ENCODE measurements at places on chromosomes 7 and 10.

DNA sequence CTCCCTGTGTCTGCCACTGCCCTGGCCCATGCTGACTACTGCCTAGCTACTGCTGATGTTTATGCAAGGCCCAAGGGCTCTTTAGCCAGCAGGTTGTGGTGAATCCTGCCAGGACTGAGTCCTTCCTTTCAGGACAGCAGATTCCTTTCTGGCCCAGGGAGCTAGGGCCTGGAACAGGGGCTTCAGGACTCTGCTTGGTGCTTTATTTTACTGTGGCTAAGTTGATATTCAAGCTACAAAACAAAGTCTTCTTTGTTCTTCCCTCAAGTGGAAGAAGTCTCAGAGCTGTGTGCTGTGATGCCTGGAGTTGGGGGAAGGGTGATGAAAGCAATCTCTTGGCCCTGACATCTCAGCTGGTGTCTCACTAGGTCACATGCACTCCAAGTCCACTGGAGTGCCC, 66.2 kb upstream of the NME8 start:
- DNase-seq = no peak

GRCh38 chr7:79673969-79674368, 220.5 kb upstream of the MAGI2 start:
- no peak for DNase-seq

GRCh38 chr7:121026159-121026558, 37.6 kb downstream of the CPED1 start:
- no peak for DNase-seq

- DNase-seq = no peak
Measured at GRCh38 chr7:123209786-123210185, 10.0 kb upstream of the SLC13A1 start.

DNA sequence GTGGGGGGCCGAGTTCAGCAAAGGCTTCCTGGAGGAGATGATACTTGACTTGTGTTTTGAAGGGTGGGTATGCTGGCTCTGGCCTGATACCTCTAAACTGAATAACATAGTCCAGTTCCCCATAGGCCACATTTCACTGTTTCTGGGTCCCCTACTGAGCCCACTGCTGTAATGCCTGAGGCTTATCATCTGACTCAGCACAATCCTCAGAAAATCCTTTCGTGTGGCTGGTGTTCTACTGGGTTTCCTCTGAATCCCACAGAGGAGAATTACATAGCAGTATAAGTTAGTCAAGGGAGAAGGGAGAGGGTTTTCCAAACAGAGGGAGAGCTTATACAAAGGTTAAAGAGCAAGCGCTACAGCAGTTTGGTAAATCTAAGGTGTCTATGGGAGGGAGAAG, 2.8 kb upstream of the R3HCC1L start:
- no peak for DNase-seq

GRCh38 chr7:77702513-77702912, 6.3 kb downstream of the RSBN1L start:
- DNase-seq = no peak

GRCh38 chr7:44764665-44765578, 16.3 kb downstream of the ZMIZ2 start:
- DNase-seq = no peak

DNA sequence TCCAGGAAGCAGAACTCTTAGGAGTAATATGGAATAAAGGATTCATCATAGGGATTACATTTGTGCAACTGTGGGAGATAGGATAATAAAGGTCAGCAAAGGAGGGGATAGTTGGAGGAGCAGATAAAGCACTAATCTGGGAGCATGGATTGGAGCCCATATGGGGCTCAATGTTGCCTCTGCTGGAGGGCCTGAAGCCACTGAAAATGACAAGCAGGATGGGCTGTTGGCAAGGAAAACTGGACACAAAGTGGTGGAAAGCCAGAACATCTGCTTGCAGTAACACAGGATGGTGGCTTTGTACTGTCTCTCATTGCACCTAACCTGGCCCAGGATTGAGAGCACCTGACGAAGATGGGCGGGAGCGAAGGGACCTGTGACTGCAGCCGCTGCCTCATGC, 15.0 kb upstream of the COMMD3 start:
- no peak for DNase-seq

DNA sequence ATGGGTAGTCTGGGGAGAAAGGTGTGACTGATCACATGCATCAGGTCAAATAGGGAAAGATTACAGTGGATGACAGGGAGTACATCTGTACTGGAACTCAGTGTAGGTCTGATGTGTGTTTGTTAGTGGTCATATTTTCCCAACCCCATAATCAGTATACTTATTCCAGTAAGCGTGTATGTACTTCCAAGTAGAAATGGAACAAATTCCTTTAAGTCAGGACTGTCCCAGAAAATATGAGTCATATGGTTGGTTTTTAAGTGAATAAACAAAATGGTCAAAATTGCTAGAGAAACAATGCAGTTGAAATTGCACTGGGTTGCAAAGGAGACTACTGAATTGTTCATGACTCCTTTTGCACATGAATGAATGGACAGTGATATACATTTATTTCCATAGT, 118.8 kb upstream of the MYO3A start:
- no peak for DNase-seq
